Kidney (tissue), 22 donors: ENCODE measurements at places on chromosomes 13 and 19. TPM values are rescaled to one million over a fixed set of nuclear protein-coding genes. Genes with fewer than 3 reads are reported as not detected.
A peak's percentile ranks its signal among the peaks of the same experiment; 100 is the strongest.

PGLYRP1 gene
- not detected for total RNA-seq

ZNF302 gene
- total RNA-seq, result 36.4 TPM

ATXN8OS gene
- total RNA-seq, result not detected

UNC13A gene
- 2.2 TPM for total RNA-seq

FAM216B gene
- 0.09 TPM for total RNA-seq

- H3K27ac ChIP-seq, result no peak overlapping the region
- H3K4me3 ChIP-seq, result peak overlapping the region; percentile 35
- no peaks in the 10 kb centered on the region for H3K4me1 ChIP-seq
- DNase-seq, result no peak
- H3K36me3 ChIP-seq, result peaks cover 4% of the 10 kb centered on the region
- no peaks in the 10 kb centered on the region for H3K27me3 ChIP-seq
Observed at GRCh38 chr19:57465680-57466381, 8.9 kb upstream of the VN1R1 start.

DNA sequence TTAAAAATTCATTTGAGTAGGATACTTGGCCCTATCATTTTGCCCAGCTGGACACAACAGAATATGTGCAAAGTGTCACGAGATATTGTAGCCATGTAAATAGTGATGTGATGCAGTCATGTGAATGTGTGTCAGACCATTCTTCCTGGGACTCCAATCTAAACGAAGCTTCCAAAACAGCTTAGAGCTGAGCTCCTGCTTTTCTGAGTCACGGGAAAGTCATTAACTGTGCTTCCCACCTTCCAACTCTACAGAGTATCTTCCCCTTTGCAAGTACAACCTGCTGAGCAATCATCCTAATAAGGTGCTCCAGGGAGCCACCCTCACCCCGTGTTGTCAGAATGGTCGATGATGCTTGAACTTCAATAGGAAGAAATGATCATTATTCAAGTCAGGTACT, 294.7 kb downstream of the MYO16 start:
- DNase-seq, result no peak
- no peaks in the 10 kb centered on the region for H3K27me3 ChIP-seq
- H3K4me3 ChIP-seq, result no peak overlapping the region
- no peaks in the 10 kb centered on the region for H3K4me1 ChIP-seq

DNA sequence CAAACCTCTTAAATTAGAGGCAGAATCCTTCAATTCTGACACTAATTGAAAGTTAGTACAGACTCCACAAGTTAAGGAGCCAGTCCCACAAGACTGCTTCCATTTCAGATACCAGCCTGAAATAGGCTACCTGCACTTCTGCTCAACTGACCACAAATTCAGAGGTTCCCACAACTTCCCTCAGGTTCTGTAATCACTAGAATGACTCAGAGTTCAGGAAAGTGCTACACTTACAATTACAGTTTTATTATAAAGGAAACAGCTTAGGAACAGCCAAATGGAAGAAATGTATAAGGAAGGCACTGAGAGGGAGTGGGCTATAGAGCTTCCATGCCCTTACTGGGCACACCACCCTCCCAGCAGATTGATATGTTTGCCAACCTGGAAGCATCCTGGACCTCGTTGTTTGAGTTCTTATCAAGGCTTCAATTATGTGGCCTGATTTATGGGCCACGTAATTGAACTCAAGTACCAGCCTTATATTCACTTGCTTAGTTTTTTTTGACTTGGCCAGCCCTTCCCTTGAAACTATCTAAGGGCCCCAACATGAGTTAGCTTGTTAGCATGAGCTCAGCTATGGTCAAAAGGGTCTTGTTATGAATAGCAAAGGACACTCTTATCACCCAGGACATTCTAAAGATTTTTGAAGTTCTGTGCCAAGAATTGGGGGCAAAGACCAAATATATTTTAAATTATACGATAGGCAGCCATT, 25.9 kb downstream of the NBEA start:
- H3K4me1 ChIP-seq, result no peaks in the 10 kb centered on the region
- H3K27ac ChIP-seq, result no peak overlapping the region

DNA sequence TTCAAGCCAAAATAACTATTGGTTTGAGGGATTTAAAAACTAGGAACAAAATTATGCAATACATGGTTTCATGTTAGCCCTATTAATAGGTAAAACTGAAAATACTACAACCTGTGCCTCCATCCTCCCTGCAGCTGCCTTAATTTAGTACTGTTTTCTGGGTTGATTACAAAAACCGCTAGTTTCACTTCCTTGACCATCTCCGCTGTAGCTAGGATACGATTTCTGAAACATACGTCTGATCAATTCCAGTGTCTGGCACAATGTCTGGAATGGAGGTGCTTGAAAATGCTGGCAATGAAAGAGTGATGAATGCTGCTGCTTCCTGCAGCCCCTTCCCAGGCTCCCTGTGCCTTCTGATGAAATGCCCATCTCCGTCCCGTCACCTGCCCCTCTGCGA, 273.5 kb downstream of the SHISA2 start:
- no peaks in the 10 kb centered on the region for H3K27me3 ChIP-seq
- H3K36me3 ChIP-seq, result no peaks in the 10 kb centered on the region
- no peaks in the 10 kb centered on the region for H3K4me1 ChIP-seq
- H3K4me3 ChIP-seq, result no peak overlapping the region
- no peak for DNase-seq
- no peak overlapping the region for H3K27ac ChIP-seq

DNA sequence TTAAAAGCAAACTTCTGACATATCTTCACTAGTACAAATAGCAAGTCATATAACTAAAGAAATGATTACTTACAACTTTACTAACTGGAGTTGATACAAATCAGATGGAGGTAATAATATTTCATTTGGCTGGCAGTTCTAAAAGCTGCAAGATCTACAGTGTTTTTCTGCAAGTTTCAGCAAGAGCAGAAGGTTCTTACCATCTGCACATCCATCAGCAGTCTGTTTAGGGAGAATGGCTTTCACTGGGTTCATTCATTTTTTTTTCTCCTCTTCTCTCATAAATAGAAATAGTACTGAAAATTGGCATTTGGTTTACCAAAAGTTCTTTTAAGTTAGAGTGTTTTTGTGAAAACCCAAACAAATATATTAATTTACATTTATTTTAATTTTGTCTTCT, 3.1 kb upstream of the SHISA2 start:
- H3K4me1 ChIP-seq, result no peaks in the 10 kb centered on the region
- no peaks in the 10 kb centered on the region for H3K27me3 ChIP-seq
- H3K4me3 ChIP-seq, result no peak overlapping the region
- no peak for DNase-seq
- no peak overlapping the region for H3K27ac ChIP-seq

DNA sequence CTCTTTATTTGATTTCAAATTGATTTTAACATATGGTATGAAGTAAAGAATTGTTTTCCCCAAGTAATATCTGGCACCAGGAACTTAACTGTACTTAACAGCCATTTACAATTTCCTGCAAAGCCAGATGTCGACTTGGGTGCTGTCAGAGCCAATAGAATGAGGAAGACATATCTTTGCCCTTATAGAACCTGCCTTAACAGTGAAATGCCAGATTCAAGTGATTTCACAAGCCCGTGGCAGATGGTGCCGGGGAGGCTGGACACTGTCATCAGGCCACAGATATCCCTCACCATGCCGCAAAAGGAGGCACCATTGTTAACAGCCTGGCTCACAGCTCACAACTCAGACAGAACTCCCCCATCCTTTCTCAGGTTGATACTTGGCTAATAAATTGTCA, 48.7 kb downstream of the ESD start:
- no peak overlapping the region for H3K27ac ChIP-seq
- no peaks in the 10 kb centered on the region for H3K4me1 ChIP-seq
- DNase-seq, result no peak
- peaks cover 18% of the 10 kb centered on the region for H3K36me3 ChIP-seq
- H3K4me3 ChIP-seq, result no peak overlapping the region
- no peaks in the 10 kb centered on the region for H3K27me3 ChIP-seq

DNA sequence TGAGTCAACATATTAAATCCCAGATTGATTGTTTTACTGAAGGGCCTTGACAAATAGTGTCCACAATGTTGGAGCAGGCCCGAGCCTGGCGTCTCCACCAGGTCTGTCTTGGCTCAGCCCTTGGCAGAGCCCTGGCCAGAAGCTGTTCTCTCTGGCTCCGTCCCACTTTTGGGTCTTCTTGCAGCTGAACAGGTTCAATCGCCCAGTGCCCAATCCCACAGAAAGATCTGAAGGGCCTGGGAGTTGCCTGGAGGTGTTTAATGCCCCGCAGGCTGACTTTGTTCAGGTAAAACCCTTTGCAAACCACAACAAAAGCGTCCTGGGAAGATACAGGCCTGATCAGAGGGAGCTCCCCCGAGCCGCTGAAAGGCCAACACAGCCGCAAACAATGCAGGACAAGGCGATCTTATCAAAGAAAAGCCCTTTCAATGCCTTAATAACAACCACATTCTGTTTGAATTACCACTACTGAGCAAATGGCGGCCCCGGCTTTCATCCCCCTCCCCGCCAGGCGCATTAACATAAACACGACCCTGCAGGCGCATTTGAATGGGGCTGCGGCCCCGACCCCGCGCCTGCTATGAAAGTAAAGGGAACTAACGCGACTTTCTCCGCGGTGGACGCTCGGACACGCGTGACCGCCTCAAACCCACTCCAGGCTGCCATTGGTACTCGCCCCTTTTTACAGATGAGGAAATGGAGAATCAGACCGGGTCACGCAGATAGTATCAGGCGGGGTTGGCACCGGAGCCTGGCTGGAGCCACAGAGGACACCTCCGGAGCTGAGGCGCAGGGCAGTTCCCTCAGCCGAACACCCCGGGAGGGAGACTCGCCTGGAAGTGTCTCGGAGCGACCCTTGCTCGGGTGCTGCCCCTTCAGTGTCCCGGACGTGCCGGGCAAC, 3.1 kb downstream of the CDX2 start:
- no peak overlapping the region for H3K27ac ChIP-seq
- H3K36me3 ChIP-seq, result no peaks in the 10 kb centered on the region
- H3K4me1 ChIP-seq, result no peaks in the 10 kb centered on the region

- peak; percentile 84 for DNase-seq
- H3K27ac ChIP-seq, result no peak overlapping the region
- no peaks in the 10 kb centered on the region for H3K4me1 ChIP-seq
- H3K4me3 ChIP-seq, result no peak overlapping the region
- H3K27me3 ChIP-seq, result no peaks in the 10 kb centered on the region
Observed at GRCh38 chr19:54179921-54180461, 7.0 kb upstream of the TMC4 start.

GRCh38 chr13:51318876-51319275, 20.6 kb upstream of the SERPINE3 start:
- H3K4me1 ChIP-seq, result no peaks in the 10 kb centered on the region
- H3K27me3 ChIP-seq, result no peaks in the 10 kb centered on the region
- DNase-seq, result no peak
- H3K36me3 ChIP-seq, result no peaks in the 10 kb centered on the region
- no peak overlapping the region for H3K27ac ChIP-seq
